ENCODE measurements at places on chromosomes 6 and 20.

DNA sequence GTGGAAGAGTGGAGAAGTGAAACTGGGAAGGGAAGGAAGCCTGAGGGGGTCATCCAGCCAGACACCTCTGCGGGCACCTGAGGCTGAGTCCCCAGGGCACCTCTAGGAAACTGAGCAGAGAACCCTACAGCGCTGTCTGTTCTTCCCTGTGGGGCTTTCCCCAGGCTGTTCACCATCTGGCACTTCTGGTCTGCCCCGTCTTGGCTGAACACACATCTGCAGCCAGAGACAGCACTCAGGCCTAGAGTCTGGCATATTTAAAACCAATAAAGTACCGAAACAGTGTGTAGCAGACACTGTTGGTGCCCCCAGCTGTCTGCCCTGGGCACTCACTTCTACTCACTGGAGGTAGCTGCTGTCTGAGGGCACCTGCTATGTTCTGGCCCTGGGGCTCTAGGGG is 9.4 kb upstream of the ARFGEF2 start:
- DNase-seq = no peak

GRCh38 chr6:41543087-41543486 is 3.1 kb upstream of the FOXP4 start:
- no peak for DNase-seq

DNA sequence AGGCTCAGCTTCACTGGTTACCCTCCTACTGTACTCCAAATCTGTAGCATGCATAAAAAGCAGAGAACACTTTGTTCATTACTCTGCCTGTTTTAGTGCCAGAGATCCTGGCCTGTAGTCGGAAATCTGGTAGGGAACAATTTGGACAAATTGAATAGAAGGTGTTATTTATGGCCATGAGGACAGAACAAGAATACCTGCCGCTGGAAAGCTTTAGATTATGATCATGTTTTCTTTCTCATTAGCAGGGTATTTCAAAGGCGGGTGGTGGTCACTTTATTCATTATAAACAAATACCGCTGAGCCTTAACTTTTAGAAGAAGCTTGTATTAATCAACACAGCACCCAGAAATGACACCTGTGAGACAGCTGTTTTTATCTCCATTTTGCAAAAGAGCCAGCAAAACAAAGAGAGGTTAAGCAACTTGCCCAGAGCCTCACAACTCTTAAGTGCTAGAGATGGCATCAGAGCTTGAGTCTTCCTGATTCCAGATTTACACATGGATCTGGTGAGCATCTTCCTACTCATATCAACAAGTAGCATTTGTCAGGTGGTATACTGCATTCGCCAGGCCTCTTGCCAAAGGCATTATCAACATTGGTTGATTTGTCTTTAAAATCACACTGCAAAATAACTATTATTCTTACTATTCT is 110.5 kb downstream of the LCA5 start:
- DNase-seq = no peak

DNA sequence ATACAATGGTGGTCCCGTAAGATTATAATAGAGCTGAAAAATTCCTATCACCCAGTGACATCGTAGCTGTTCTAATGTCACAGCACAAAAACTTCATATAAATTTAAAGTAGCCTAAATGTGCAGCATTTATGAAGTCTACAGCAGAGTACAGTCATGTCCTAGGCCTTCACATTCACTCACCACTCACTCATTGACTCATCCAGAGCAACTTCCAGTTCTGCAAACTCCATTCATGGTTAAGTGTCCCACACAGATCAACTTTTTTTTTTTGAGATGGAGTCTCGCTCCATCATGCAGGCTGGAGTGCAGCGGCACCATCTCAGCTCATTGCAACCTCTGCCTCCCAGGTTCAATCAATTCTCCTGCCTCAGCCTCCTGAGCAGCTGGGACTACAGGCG is 20.9 kb upstream of the KCNG1 start:
- no peak for DNase-seq

DNA sequence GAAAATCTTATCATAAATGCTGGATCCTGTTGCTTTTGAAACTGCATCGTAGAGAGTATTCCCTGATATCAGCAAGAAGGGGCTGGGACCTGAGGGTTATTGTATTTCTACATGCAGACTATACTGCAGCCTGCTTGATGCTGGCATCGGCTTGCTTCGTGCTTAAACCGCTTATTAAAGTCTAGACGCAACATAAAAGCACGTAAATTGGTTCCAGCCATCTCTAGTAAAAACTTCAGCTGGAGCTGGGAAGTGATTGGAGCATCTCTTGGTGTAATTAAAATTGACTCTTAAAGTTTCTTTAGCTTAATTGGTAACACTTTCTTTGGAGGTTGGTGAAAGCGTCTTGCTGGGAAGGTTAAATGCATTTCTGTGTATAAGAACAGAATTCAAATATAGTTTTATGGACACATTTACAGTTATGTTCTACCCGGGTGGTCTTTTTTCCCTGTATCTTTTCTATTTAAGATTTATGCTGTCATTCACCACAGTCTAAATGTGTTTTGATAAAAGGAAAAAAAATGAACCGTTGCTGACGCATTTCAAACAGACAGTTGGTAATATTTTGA is 139.0 kb upstream of the JAG1 start:
- no peak for DNase-seq

GRCh38 chr20:37384683-37385174 is 38.8 kb downstream of the SRC start:
- DNase-seq = peak; percentile 75

- DNase-seq = no peak
Observed at GRCh38 chr6:165181951-165182414, 127.4 kb downstream of the C6orf118 start.

DNA sequence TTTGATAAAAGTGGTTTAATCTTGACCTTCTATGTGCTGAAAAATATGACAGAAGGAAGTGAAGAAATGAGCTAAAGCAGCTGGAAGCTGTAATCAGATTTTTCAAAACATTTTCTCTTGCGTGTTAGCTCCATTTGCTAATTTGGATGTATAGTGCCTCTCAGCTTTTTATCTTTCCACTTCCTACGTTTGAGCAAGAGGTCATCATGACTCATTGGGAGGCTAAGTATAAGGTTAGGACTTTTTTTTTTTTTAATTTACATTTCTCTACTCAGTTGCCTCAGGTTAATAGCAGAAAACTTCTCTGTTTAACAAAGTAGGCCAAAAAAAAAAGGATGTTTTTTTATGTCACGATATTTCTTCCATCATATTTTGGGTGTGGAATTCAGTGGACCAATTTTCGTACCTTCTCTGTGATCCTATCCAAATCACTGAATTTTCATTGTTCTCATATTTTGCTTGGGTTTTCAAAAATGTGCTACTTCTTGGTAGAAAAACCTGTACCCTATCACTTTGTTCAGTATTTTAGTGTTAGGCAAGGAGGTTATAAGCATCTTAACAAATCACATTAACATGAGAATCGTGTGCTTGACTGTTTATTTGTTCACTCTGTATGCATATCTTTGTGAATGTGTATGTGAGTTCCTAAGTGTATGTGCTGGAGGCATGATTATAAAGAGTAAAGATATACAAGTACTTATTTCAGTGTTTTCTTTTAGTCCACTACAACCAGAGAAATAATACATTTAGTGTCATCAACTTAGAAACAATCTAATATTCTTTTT is 1028.3 kb upstream of the EYS start:
- DNase-seq = no peak

GRCh38 chr20:19911810-19912382 is 105.3 kb upstream of the NAA20 start:
- DNase-seq = no peak

DNA sequence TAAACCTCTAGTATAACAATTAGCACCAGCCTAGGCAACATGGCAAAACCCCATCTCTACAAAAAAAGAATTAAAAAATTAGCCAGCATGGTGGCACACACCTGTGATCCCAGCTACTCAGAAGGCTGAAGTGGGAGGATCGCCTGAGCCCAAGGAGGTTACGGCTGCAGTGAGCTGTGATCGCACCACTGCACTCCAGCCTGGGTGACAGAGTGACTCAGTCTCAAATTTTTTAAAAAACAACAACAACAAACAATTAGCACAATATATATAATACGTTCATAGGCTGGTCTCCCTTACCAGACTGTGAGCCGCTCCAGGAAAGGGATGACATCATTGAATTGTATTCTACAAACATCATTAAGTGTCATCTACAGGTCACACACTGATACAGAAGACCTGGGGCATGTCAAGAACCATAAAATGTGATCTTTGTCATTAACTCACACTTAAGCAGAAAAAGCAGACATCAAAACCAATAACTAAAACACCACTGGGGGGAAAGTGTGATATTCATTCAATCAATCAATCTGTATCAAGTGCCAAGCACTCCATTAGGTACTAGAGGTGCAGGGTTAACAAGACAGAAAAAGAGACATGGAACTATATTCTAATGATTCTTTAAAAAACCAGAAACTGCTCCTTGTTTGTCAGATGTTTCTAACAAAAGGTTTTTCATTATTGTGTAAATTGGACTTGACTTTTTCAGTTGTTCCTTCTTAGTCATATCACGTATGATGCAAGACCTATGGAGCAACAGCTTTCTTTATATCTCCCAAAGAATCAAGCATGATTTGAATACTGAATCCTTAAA is 17.8 kb downstream of the MAP3K5 start:
- DNase-seq = no peak

- DNase-seq = no peak
Observed at GRCh38 chr6:121780325-121781321, 345.2 kb downstream of the GJA1 start.

DNA sequence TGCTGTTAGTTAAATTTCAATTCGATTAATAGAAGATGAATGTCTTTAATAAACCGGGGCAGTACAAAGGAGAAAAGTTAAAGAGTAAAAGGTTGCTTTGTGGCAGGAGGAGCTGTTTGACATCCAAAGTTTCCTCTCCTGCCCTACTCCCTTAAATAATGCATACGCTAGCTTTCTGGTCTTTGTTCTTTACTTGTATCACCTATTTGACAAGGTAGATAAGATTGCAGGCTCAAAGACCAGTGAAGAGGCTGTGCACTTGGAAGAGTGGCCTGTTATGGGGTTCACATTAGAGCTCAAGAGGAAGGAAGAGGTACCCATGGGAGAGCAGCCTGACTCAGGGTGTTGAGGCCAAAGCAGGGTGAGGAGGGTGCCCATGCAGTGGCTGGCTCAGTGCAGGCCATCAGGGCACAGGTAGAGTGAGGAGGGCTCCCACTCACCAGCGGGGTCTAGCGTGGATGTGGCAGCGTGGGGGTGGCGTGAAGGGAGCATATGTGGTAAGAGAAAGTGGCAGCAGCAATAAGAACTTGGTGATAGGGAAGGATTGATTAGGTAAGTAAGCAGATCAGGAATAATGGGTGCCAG is 29.3 kb upstream of the KLHL31 start:
- no peak for DNase-seq

DNA sequence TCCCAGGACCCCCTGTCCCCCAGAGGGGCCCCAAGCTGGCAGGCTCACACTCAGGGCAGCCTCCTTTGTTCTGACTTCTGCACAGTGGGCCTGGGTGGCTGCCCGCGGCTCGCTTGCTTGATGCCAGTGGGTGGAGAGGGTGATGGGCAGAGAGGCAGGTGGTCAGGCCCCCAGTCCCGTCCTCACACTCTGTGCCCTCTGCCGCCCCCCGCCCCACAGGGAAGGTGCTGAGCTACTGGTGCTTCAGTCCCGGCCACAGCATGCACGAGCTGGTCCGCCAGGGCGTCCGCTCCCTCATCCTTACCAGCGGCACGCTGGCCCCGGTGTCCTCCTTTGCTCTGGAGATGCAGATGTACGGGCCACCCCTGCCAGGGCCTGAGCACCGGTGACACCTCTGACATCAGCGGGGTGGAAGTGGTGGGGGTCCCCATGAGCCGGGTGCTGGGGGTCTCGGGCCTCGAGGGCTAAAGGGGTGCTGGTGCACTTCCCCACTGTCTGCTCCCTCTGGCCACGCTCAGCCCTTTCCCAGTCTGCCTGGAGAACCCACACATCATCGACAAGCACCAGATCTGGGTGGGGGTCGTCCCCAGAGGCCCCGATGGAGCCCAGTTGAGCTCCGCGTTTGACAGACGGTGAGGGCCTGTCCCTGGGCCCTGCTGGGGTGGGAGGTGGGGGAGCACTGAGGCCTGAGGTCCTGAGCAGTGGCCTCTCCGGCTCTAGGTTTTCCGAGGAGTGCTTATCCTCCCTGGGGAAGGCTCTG is 8.9 kb upstream of the TNFRSF6B start:
- no peak for DNase-seq

- DNase-seq = no peak
Observed at GRCh38 chr6:37838219-37838921, 18.8 kb downstream of the ZFAND3 start.

DNA sequence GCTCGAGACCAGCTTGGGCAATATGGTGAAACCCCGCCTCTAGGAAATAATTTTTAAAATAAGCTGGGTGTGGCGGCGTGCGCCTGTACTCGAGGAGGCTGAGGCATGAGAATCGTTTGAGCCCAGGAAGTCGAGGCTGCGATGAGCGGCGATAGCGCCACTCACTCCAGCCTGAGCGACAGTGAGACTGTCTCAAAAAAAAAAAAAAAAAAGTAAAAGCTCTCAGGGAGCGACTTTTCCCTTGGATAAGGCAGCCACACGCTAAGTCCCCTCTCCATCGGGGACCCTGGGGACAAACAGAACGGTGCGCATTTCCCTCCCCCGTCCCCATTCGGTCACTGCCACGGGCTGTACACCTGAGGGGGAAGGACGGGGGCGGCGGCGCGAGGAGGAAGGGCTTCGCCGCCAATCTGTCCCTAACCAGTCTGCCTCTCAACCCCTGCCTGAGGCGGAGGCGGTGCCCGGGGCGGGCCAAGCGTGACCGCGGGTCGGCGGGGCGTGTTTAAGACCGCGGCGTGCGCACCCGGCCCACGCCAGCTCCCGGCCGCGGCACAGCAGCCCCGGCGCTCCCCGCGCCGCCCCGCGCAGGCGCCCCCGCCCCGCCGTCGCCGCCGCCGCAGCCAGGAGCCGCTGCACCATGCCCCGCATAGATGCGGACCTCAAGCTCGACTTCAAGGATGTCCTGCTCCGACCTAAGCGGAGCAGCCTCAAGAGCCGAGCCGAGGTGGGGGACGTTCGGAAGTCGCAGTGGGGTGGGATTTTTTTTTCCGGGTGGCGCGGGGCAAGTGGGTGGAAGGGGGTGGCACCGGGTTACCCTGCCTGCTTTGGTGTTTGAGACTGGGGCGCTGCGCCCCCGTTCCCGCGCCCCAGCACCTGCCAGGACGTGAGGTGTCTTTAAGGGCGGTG is at the start of gene GMPR:
Gene GMPR, plus strand, starts transcription at position 531 of the 906 bp plus-strand sequence. Its CDS starts 107 bp downstream, at position 638.
- DNase-seq = peak; percentile 46

GRCh38 chr6:167094820-167095637 is 27.9 kb upstream of the CCR6 start:
- DNase-seq = no peak

DNA sequence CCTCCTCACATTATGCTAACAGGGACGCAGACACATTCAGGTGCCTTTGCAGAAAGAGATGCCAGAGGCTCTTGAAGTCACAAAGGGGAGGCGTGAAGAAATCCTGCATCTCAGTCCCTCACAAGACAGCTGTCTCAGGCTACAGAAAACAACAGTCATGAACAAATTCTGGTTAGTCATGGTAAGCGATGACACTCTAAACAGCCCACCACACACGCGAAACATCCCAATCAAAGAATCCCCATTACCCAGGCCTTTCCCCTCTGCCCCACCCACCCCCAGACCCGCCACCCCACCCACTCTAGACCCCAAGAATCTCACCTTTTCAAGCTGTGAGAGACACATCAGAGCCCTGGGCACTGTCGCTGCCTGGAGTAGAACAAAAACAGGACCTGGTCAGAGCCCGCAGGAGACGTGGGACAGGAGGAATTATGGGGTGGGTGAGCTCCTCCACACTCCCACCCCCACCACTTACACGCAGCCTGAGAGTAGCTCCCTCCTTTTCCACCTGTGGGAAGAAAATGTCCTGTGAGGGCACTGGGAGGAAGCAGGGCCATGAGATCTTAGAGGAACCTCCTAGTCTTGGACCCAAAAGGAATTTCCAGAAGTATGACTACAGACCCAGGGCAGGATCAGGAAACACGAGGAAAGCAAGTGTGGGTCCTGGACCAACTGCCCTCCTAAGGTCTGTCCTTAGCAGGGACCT is 2.7 kb downstream of the HLA-B start:
- no peak for DNase-seq
